ENCODE measurements at places on chromosomes 13 and 19.

GRCh38 chr13:31521435-31521834, 217.9 kb upstream of the RXFP2 start:
- DNase-seq: peak; percentile 8

- DNase-seq: no peak
These were observed 437.7 kb downstream of the TSHZ3 start for GRCh38 chr19:30911491-30911890.

GRCh38 chr19:49064029-49064629, 489 bp downstream of the NTF4 start:
- DNase-seq: no peak

DNA sequence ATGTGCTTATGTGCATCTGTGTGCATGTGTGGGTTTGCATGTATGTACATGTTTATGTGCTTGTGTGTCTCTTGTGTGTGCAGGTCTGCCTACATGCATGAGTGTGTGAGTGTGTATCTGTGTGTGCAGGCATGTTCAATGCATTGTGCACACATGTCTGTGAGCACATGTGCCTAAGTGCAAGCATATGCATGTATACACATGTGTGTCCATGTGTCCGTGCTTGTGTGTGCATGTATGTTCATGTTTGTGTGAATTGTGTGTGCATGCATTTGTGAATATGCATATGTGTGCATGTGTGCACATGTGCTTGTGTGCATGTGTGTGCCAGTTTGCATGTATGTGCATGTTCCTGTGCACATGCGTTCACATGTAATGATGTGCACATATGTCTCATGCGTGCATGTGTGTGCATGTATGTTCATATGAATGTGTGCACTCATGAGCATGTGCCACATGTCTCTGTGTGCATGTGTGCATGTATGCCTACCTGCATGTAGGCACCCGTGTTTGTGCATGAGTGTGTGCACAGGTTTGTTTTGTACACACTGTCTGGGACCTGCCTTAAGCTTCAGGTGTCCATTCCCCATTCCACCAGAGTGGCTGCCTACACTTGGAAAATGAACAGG, 32.1 kb upstream of the PTPRS start:
- DNase-seq: no peak

Measured in MG63 (cell line).